ENCODE measurements at places on chromosomes 7 and 10.

DNA sequence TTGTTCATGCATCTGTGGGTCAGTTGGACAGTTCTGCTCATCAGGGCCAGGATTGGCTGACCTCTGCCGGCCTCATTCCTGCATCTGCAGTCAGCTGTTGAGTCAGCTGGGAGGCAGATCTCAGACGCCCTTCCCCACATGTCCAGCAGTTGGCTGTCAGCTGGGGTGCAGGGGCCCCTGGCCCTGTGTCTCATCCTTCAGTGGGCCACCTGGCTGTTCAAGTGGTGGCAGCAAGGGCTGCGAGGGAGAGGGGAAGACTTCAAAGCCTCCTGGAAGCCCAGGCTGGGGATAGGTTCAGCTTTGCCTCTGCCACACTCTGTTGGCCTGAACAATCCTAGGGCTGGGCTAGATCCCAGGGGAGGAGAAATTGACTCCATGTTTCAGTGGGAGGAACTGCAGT, 33.2 kb downstream of the TACR2 start:
- DNase-seq = no peak

GRCh38 chr10:71818674-71819260, 32.3 kb downstream of the PSAP start:
- DNase-seq = no peak

- no peak for DNase-seq
Measured at GRCh38 chr7:45219801-45220435, 62.3 kb downstream of the RAMP3 start.

- DNase-seq = no peak
Measured at GRCh38 chr10:76632767-76633051, 1004.9 kb downstream of the KCNMA1 start.

DNA sequence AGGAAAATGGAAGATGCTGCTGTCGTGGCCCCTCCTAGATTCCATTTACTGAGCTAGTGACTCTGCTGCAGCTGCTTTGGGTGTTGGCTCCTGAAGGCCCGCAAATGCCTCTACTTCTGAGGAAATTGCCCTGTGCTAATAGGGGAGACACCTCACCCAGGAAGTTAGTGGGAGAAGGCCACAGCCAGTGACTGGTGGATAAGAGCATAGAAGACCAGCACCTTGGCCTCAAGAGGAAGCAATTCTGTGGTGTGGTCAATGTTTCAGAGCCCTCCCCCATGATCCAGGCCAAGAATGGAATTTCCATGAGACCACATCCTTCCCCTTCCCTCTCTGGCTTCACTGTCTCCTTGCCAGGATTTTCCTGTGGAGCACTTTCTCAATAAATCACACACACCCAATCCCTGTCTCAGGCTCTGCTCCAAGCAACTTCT, 25.0 kb upstream of the FZD1 start:
- DNase-seq = no peak

DNA sequence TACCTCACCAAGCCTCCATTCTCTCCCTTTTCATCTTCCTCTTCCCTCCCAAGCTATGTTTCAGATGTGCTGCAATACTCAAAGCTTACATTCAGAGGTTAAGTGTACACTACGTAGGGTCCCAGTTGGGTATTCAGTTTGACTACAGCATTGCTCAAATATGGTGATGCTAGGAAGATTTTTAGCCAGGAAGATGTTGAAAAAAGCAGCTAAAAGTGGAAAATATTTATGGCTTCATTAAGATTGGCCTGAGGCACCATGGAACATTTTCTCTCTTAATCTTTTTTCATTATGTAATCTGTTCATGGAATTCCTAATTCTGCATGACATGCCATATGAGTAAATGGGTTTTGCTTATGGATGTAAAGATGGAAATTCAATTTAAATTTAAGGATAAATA, 72.0 kb upstream of the ABCB5 start:
- DNase-seq = no peak

DNA sequence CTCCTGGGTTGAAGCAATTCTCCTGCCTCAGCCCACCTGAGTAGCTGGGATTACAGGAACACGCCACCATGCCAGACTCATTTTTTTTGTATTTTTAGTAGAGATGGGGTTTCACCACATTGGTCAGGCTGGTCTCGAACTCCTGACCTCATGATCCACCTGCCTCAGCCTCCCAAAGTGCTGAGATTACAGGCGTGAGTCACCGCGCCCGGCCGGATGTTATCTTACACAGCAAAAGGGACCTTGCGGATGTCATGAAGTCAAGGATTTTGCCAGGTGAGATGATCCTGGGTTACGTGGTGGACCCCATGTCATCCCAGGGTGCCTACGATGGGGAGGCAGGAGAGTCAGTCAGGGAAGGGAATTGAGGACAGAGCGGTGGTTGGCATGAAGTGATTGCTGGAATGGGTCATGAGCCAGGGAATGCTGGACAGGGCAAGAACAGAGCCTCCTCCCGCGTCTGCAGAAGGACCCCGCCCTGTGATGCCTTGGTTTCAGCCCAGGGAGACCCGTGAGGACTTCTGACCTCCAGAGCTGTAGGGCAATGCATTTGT, 8.7 kb upstream of the UBE3C start:
- DNase-seq = no peak

GRCh38 chr7:106405697-106406141, 120.9 kb upstream of the NAMPT start:
- no peak for DNase-seq

- no peak for DNase-seq
Measured at GRCh38 chr7:137965942-137966640, 35.8 kb downstream of the CREB3L2 start.

- no peak for DNase-seq
Measured at GRCh38 chr10:508726-509125, 180.7 kb downstream of the DIP2C start.

- DNase-seq = no peak
Measured at GRCh38 chr10:63409465-63410027, 56.2 kb downstream of the JMJD1C start.

DNA sequence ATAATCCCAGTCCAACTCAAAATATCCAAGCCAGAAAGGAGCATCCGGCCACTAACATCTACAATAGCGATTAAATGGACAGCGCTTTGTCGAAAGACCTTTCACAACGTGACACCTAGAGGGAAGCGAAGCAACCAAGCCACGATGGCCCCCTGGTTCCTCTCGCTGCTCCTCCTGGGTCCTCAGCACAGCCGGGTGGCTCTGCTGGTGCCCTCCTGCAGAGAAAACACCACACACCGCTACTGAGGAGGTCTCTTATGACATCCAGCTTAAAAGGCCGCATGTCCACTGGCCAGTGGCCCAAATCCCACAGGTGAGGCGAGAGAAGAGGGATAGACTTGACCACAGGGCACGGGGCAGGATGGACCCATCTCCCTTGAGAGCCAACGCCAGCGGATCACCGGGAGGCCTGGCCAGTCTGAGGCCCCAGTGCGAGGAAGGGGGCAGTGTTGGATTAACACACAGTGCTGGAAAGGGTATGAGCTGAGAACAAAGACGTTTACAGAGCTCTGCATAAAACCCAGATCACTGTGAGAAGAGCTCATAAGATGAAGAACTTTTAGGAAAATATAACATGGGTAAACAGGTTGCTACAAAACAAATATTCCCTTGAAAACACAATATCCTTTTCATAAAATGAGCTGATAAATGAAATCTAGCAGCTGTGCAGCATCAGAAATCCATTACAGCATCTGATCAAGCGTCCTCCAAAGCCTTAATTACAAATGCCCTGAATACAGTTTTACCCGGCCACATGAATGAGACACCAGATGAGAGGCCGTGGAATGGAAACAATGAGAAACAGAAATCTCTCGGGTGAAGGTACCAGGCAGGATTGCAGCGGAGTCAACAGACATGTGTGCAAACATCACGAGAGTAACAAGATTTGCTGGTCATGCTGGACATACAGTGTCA, 236.7 kb downstream of the DIP2C start:
- DNase-seq = peak; percentile 15

GRCh38 chr7:19362099-19362498, 216.9 kb upstream of the FERD3L start:
- no peak for DNase-seq

- DNase-seq = no peak
Measured at GRCh38 chr10:2476218-2476811, 591.0 kb upstream of the PFKP start.

- no peak for DNase-seq
Measured at GRCh38 chr7:75808106-75808505, 5.5 kb downstream of the CCL24 start.

DNA sequence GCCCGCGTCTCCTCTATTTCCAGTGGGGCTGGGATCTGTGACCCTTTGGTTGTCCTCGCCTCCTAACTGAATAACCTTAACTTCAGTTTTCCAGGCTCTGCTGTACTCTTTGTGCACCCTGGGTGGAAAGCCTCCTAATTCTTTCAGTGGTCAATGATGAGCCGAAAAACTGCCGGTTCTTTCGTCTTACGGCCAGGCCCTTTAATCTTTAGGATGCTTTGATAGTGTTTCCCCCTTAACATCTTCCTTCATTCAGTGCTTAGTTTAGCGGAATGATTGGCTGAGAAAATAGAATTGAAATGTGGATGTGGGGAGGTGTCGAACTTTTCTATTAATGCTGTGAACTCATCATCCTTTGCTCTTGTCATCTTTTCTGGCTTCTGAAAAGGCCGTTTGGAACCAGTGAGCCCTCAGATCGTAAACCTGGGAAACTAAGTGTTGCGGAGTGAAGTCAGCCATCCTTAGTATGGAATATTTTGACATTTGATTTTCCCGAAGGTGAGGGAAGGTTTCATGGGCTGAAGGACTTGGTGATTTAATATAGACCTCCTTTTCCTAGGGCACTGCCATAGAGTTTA, 847 bp downstream of the GARS1 start:
- no peak for DNase-seq

GRCh38 chr10:18378766-18379165, 238.5 kb downstream of the CACNB2 start:
- DNase-seq = no peak

- DNase-seq = no peak
Measured at GRCh38 chr7:34392972-34393371, 265.0 kb upstream of the NPSR1 start.

GRCh38 chr7:10237306-10237705, 736.4 kb upstream of the PHF14 start:
- no peak for DNase-seq

All from nucleus accumbens (tissue), 56 donors.